ENCODE measurements at places on chromosomes 12 and 14.

- no peak for DNase-seq
Observed at GRCh38 chr12:26939192-26939832, 1.0 kb downstream of the FGFR1OP2 start.

GRCh38 chr12:121490401-121491281 is 90.2 kb downstream of the KDM2B start:
- DNase-seq: no peak

GRCh38 chr12:116420227-116420880 is 138.8 kb upstream of the MAP1LC3B2 start:
- DNase-seq: peak; percentile 42

GRCh38 chr14:60943637-60944032 is 37.2 kb downstream of the TRMT5 start:
- DNase-seq: no peak

- no peak for DNase-seq
Observed at GRCh38 chr12:45918818-45919217, 71.6 kb downstream of the SCAF11 start.

- DNase-seq: no peak
Observed at GRCh38 chr14:30296931-30297405, 262.0 kb upstream of the G2E3 start.

- peak; percentile 52 for DNase-seq
Observed at GRCh38 chr14:97692084-97692483, 894.9 kb downstream of the VRK1 start.

Measured in DMS153 (cell line).